BJ (cell line): ENCODE measurements at places on chromosomes 2 and 18.

GRCh38 chr2:72153026-72153791 is 5.5 kb upstream of the CYP26B1 start:
- DNase-seq, result no peak

DNA sequence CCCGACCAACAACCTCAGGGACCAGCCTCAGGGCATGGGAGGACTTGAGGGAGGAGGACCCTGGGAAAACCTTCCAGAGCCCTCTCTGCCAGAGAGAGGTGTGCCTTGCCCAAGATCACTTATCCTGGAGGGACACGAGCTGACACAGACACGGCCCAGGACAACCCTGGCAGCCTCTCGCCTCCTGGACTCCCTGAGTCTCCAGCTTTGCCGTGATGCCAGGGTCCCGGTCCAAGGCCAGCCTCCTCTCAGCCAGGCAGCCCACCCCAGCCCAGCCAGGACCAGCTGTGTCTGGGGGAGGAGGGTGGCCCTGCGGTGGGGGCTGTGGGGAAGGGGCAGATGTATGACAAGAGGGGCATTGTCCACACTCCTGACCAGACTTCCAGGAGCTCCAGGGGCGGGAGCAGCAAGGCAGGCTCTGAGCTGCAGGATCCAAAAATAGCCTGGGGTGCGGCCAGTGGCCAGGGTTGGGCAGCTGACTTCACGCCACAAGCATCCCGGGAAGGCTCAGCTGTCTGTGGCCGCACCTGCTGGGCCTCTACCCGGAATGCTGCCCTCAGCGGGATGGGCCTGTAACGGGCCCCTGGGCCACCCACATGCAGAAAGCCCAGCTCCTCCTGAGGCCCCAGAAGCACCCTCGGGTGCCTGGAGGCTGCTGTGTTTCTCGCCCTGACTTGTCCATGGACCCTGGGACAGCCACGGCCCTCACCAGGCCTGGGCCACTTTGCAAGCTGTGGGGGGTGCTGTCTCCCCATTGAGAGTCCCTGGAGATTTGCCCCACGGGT is 65.5 kb upstream of the GPC1 start:
- peak; percentile 84 for DNase-seq

DNA sequence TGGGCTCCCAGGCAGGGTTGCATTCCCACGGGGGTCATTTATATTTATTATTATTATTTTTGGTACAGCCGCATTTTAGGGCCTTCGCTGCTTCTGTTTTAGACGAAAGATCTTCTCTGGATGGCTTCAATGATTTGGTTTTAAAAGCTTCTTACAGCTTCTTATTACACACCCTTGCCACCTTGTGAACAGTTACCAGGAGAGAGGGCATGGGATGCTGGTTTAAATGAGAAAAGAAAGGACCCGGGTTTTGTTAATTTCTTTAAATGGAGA is 1.7 kb downstream of the SH3RF3 start:
- DNase-seq, result no peak

DNA sequence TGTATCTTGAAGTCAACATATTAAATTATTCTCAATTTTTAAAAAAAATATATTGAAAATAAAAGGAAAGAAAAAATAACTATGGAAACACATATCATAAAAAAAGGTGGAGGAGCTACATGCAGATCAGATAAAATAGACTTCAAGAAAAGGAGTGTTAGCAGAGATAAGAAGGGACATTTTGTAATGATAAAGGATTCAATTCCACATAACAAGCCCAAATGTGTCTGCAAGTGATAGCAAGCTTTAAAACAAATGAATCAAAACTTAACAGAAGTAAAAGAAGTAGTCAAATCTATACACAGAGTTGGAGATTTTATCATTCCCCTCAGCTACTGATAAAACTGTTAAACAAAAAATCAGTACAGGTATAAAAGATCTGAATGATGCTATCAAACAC is 74.9 kb downstream of the TTC32 start:
- no peak for DNase-seq

GRCh38 chr18:30999186-30999585 is 43.4 kb downstream of the DSC3 start:
- DNase-seq, result no peak

DNA sequence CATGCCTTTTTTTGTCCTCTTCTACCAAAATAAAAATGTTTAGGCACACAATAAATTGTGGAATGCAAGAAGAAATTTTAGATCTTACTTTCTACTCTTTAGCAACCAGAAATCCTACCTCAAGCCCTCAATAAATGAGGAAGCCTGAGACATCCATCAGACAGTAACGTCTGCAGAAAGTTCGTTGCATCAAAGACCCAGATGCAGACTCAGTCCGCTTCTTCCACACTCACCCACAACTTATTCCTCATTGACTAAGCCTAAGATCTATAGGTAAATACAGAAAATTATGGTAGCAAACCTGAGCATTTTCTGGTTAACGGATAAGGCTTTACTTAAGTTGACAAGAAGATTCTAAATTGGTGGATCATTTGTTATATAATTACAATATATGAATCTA is 579.4 kb upstream of the ID2 start:
- DNase-seq, result no peak

GRCh38 chr2:1546023-1546591 is 132.8 kb downstream of the TPO start:
- DNase-seq, result no peak

GRCh38 chr2:201882353-201883090 is 76.2 kb downstream of the CDK15 start:
- DNase-seq, result no peak

- no peak for DNase-seq
Observed at GRCh38 chr2:142533177-142533576, 344.3 kb upstream of the KYNU start.

- no peak for DNase-seq
Observed at GRCh38 chr18:4636967-4637366, 181.9 kb upstream of the DLGAP1 start.
